ENCODE measurements at places on chromosomes 4 and X.

GRCh38 chr4:186935901-186936300, 212.2 kb upstream of the FAT1 start:
- no peak for DNase-seq

- no peak for DNase-seq
These were observed 29.6 kb downstream of the PDGFC start for GRCh38 chr4:156941940-156942548.

- DNase-seq: no peak
These were observed 368.6 kb upstream of the CXorf51A start for GRCh38 chrX:147183161-147183560.

GRCh38 chrX:24226176-24226575, 76.6 kb downstream of the ZFX start:
- DNase-seq: no peak

DNA sequence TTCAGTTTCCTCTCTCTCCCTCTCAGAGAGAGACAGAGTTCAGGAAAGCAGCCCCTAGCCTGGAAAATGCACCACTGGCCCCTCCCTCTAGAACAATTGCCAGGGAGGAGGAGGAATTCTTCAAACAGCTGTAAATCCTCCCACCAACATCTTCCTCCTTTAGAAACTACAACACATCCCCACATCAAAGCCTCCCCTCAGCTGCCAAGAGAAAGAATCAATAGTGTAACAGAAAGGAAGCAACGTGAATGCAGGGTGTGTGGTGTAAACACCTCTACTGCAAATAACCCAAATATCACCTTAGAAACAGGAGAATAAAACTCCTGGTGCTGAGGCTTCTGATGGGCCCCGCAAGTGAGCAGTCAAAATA, 249.9 kb upstream of the GATB start:
- DNase-seq: no peak

- no peak for DNase-seq
These were observed 27.8 kb upstream of the MSANTD1 start for GRCh38 chr4:3221184-3221494.

DNA sequence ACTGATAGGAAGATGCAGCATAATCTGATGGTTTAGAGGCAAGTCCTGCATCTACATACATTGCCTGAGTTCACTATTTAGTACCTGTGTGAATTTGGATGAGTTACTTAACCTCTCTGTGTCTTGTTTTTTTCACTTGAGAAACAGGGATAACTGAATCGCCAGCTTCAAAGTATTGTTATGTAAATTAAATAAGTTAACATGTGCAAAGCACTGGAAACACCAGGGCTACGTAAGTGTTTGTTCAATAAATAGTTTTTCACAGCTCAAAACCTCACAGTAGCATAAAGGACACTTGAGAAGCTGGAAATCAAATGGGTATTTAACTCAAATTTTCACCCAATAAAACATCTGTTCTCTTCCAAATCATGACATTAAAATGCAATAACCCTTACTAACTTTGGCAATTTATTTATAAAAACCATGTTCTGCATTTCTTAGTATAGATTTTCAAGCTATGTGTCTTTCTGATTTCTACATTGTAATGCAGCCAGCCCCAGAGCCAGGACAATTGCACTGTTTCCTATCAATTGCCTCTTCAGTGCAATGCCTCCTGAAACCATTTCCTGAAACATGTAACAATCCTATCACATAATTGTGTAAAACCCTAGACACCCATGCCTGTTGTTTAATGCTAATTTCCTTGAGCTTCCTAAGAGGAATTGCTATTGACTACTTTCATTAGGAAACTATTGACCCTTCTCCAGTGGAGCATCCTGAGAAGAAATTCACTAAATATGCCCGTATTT, 177.1 kb downstream of the UNC5C start:
- DNase-seq: no peak

DNA sequence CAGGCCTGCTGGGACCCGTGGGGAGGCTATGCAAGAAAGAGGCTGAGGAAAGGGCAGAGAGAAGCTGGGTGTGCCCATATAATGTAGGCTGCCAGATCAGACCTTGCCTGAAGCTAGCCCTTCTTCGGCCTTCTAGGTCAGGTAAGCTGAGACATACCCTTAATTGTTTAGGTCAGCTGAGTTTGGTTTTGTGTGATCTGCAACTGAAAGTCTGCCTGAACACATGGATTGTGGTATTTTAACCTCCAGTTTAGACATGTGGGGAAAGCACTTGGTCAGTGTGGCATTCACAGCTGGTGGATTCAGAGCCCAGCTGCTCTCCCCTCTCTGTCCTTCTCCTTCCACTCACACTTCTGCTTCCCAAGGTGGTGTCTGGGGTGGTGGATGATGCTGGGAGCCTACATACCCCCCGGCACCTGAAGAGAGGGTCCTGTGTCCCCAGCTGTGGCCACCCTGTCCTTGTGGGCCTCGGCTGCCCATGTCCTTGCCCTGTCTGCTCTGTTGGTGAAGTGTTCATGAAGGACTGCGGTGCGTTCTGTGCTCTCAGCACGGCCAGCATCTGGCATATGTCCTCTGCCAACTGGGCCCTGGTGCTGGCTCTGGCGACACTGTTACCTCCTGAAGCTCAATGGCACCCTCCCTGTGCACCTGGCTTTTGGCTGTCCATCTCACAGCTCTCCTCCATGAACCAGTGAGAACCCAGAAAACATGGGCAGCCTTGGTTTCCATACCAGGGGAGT, 82.1 kb downstream of the NAT8L start:
- no peak for DNase-seq

- no peak for DNase-seq
These were observed 147.6 kb downstream of the BCOR start for GRCh38 chrX:39950018-39950688.

DNA sequence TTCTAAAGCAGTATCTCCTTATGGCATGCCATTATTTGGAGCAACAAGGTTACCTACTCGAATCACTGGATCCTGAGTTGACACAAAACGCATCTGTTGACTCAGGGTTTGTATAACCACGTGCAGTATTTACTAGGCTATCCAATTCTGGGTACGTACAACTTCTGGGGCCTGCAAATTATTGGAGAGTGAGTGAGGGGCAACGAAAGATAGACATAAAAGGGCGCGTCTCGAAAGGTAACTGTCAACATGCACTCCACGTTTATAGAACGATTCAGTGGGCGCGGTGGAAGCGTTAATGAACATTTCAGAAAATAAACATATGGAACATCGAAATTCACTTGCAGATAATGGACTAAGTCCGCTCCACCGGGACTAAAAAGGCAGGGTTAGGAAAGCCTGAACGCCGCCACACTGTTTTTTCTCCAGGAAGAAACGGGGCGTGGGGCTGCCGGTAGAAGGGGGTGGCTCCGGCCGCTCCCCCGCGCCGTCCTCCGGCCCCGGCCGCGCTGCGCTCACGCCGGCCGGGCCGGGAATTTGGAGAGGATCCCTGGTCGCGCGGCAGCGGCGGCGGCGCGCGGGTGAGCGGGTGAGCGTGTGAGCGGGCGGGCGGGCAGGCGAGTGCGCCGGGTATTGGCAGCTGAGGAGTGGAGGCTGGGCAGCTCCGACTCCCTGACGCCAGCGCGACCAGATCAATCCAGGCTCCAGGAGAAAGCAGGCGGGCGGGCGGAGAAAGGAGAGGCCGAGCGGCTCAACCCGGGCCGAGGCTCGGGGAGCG, at the start of gene SMAD1:
SMAD1 (plus strand) TSS at position 690 of the 778 bp plus-strand sequence. CDS start 32,761 bp downstream, outside the sequence.
- DNase-seq: peak; percentile 80

DNA sequence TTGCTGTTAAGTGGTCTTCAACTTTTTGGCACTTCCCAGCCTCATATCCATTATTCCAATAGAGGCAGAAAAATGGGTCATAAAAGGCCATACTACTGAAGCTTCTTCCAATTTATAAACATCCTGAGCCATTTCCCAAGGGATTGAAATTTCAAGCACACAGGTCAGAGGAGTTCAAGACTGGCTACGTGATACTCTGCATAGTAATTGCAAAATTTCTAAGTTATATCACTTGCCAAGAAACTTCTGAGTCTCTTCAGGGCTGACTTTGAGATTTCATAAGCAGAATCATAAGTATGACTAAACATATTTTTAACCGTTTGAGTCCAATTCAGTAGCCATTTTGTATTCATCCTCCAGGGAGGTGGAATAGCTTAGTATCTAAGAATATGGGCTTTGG, 75.6 kb upstream of the RXFP1 start:
- no peak for DNase-seq

GRCh38 chrX:142663330-142664095, 362.2 kb upstream of the SPANXN4 start:
- no peak for DNase-seq

DNA sequence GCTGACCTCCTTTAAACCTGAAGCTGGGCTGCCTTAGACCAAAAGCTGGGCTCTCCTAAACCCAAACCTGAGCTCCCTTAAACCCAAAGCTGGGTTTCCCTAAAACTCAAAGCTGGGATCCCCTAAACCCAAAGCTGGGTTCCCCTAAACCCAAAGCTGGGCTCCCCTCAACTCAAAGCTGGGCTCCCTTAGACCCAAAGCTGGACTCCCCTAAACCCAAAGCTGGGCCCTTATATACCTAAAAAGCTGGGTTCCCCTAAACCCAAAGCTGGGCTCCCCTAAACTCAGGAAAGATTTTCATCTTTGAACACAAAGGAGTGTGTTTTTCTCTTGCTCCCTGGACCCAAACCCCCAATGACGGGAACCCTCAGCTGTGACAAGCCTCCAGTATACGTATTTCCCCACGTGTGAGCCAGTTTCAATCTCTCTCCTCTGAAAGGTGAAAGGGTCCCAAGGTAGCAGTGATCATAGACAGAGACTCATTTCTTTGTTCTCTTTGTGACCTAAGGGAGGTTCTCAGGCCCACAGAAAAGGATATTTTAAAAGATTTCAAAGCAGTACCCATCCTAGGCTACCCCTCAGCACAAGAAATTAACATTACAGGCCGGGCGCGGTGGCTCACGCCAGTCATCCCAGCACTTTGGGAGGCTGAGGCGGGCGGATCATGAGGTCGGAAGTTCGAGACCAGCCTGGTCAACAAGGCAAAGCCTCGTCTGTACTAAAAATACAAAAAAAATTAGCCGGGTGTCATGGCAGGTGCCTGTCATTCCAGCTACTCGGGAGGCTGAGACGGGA, 31.3 kb upstream of the ASMTL start:
- DNase-seq: no peak

- DNase-seq: no peak
These were observed 263.0 kb downstream of the FRMPD4 start for GRCh38 chrX:12401252-12401651.

- DNase-seq: no peak
These were observed 12.3 kb upstream of the UBA1 start for GRCh38 chrX:47181301-47181700.

- no peak for DNase-seq
These were observed 236.7 kb upstream of the MAB21L2 start for GRCh38 chr4:150345207-150345744.

DNA sequence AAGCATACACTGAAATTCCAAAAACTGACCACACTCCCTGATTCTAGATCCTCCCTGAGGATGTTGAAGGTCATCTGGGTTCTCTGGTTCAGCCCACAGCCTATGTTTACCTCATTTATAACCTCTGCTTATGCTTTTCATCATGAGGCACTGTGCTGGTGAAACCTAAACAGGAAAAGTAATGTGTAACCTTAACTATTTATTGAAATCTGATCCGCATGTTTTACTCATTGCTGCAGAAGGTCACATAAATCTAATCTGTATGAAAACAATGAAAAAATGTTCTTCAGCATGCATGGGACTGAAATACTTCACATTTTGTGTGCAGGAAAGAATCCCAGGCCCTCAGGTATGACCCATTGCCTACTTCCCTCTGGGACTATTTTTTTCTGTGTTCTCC, 30.3 kb downstream of the UCHL1 start:
- DNase-seq: no peak

DNA sequence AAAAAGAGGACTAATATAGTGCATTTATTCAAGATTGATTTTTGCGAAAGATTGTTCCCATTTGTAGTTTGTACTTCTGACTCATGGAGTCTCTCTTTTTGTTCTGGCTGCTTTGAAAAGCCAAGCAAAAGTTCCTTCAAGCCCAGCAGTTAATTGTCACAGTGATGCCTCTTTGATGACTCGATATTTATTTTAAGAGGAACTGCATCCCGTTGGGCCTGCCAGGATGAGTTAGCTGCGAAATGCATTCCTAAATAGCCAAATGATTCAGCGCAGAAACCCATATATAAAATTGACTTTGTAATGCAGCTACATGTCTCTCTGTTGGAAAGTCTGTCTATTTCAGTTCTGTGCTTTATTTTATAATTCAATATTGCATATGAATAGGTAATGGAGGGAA, 295.1 kb downstream of the GBA3 start:
- no peak for DNase-seq

- DNase-seq: no peak
These were observed 22.1 kb downstream of the UVSSA start for GRCh38 chr4:1369091-1369450.

DNA sequence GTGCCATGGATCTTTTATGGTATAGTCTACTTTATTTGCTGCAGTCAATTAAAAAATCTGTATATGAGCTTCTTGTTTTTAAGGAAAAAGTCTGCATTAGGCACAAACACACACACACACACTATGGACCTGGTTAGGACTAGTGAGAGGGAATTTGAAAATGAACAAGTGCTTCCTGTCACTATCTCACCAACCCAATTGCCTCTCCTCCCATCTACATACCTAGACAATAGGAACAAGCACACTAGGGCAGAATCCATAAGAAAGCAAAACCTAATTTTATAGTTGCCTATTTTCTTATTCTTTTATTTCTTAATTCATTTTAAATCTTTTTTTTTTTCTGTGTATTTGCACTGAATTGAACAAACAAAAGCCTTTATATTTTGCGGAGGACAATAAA, 22.7 kb downstream of the PALLD start:
- no peak for DNase-seq

- DNase-seq: no peak
These were observed 968.2 kb downstream of the STIM2 start for GRCh38 chr4:27828843-27829242.

DNA sequence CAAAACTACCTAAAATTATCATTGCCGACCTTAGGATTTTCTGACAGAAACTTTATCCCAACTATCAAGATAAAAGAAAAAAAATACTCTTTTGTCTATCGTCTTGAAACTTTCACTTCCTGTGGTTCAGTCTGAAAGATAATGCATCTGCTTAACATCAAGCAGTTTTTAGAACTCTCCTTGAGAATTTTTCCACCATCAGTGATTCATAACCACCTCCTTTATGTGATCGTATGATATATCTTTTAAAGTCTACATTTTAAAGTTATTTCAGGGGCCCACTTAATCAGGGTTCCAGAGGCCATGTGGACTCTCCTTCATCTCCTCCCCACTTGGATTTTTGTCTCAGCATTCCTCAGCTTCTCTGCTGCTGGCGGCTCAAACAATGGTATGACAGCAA, 272.8 kb upstream of the TENM3 start:
- DNase-seq: no peak

GRCh38 chr4:32318926-32319325, 1598.8 kb downstream of the PCDH7 start:
- no peak for DNase-seq

GRCh38 chrX:45758738-45759397, 558.2 kb upstream of the DIPK2B start:
- no peak for DNase-seq

GRCh38 chrX:38102875-38103274, 96.5 kb downstream of the SYTL5 start:
- no peak for DNase-seq

- no peak for DNase-seq
These were observed 61.7 kb upstream of the CBR4 start for GRCh38 chr4:169071747-169072146.

- DNase-seq: no peak
These were observed 25.7 kb downstream of the CCKAR start for GRCh38 chr4:26464420-26465095.

- DNase-seq: no peak
These were observed 301.9 kb upstream of the ARSJ start for GRCh38 chr4:114281164-114281960.

GRCh38 chr4:22014222-22014741, 65.7 kb upstream of the KCNIP4 start:
- no peak for DNase-seq

- no peak for DNase-seq
These were observed 243.8 kb downstream of the PPP3CA start for GRCh38 chr4:101103381-101104142.

All from liver (tissue), 10 donors.